ENCODE measurements at places on chromosomes 7 and 10.

DNA sequence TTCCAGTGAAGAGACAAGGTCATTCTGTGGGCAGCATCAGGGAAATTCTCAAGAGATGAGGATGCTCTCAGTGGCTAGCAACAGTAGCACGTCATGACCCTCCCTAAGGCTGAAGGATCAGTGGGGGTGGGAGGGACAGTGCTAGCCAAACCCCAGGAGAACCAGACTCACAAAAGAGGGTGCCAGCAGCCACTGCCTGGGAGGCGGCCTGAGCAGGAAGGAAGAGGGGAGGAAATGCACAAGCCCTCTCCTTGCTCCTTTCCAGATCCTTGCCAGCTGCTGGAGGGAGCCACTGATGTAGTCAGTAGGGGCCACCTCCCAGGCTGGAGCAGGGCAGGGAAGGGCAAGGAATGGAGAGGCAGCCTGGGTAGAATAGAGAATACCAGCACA, 302.7 kb downstream of the RPS24 start:
- no peak for DNase-seq

GRCh38 chr7:14542624-14543023, 359.9 kb downstream of the DGKB start:
- no peak for DNase-seq

- no peak for DNase-seq
Observed at GRCh38 chr10:132667342-132668047, 118.5 kb downstream of the NKX6-2 start.

DNA sequence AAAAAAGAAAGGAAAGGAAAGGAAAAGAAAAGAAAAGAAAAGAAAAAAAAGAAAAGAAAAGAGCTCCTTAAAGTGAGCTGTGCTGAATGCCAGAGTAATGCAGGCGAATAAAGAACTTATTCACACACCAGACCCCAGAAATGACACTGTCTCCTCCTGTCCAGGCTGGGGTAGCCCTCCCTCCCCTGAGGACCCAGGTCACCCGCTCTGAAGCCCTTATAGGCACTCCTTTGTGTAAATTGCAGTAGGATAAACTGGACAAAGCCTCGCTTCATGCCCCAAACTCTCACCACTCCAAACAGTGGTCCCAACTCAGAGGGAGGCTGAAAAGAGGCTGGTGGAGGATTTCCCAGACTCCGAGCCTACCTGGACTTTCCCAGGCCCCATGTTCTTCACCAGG, 46.3 kb downstream of the PKD1L1 start:
- no peak for DNase-seq

DNA sequence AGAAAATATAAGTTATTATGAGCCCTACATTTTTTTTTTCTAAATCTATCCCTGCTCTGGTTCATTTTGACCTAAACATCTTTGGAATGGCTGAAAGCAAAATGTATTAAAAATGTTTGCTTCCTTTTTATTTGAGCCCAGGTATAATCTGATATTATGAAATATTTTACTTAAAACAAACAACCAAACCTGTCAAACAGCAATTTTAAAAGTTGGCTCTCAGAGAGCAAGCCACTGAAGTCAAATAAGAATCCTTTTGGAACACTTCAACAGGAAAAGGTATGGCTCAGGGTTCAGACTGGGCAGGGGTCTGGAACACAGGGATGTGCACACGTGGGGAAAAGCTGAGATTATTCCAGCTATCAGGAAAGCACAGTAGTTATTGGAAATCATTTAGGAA, 782.9 kb downstream of the CCSER2 start:
- DNase-seq, result no peak

All from HuH-7.5 (cell line).